ENCODE measurements at places on chromosomes 11 and 22. TPM values are rescaled to one million over a fixed set of nuclear protein-coding genes. Genes with fewer than 3 reads are reported as not detected.

The UPK3A gene
- total RNA-seq: not detected

The TAF10 gene
- total RNA-seq: 115 TPM

The PRR5L gene
- total RNA-seq: 6.8 TPM

The SYT9 gene
- not detected for total RNA-seq

The MTNR1B gene
- not detected for total RNA-seq

The DNAJB13 gene
- not detected for total RNA-seq

The KCNJ11 gene
- total RNA-seq: not detected

The ISX gene
- total RNA-seq: not detected

The ANKK1 gene
- total RNA-seq: 2.3 TPM

The TRPC6 gene
- 1.5 TPM for total RNA-seq

The NPTXR gene
- 3.5 TPM for total RNA-seq

The ESAM gene
- 0.17 TPM for total RNA-seq

The ANKRD49 gene
- total RNA-seq: 9.4 TPM

The CTSW gene
- total RNA-seq: not detected

The SCN3B gene
- 1.2 TPM for total RNA-seq

The SLC22A9 gene
- not detected for total RNA-seq

The PCNX3 gene
- 29.7 TPM for total RNA-seq

The RAB39A gene
- total RNA-seq: not detected

The SCN2B gene
- 0.91 TPM for total RNA-seq

The EFCAB6 gene
- total RNA-seq: 0.59 TPM

The GAS2L1 gene
- total RNA-seq: 29.7 TPM

The TTC36 gene
- total RNA-seq: 2.3 TPM

The CABP4 gene
- total RNA-seq: 5.8 TPM

The CLDN5 gene
- not detected for total RNA-seq

The FXYD6 gene
- not detected for total RNA-seq

The GCAT gene
- 17.3 TPM for total RNA-seq

The KCNJ1 gene
- not detected for total RNA-seq

The SLC5A1 gene
- total RNA-seq: 0.17 TPM

The ARHGAP8 gene
- 45.6 TPM for total RNA-seq

The VSTM5 gene
- not detected for total RNA-seq

The SNRPD3 gene
- total RNA-seq: 74.8 TPM

The C11orf42 gene
- not detected for total RNA-seq

The HTR3B gene
- not detected for total RNA-seq

The C22orf31 gene
- not detected for total RNA-seq

The GLYAT gene
- not detected for total RNA-seq

The NNMT gene
- 605 TPM for total RNA-seq

The OSBP2 gene
- 4.7 TPM for total RNA-seq

The DDTL gene
- total RNA-seq: 0.17 TPM

The NXPE1 gene
- total RNA-seq: not detected

The SOX10 gene
- 10.7 TPM for total RNA-seq

The MMP7 gene
- total RNA-seq: not detected

The C11orf86 gene
- not detected for total RNA-seq

The DBX1 gene
- total RNA-seq: not detected
